ENCODE measurements at places on chromosomes 7 and 10.
A peak's percentile ranks its signal among the peaks of the same experiment; 100 is the strongest.

DNA sequence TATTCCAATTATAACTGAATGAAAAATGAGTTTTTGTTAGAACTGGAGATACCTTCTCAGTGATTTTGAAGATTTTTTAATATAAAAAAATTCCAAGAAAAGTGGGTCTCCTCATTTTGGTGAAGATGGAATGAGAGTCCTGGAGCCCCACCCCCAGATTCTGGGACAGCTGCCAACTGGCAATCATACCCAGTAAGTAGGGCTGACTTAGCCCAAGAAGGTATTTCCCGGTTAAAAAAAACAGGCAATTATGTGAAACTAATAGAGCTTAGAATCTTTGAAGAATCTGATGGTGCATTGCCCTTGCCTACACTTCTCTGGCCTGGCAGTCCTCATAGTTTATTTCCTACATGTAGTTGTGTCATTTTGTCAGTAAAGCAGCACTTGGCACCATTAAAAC, 52.8 kb upstream of the VWDE start:
- DNase-seq: no peak

DNA sequence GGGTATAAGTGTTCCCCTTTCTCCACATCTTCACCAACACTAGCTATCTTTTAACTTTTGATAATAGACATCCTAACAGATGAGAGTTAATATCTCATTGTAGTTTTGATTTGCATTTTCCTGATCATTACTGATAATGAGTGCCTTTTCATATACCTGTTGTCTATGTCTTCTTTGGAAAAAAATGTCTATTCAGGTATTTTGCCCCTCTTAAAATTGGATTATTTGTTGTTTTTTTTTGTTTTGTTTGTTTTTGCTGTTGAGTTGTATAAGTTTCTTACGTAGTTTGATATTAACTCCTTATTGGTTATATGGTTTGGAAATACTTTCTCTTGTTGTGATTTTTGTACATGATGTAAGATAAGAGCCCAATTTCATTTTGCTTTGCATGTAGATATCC, 214.7 kb downstream of the MALRD1 start:
- DNase-seq: no peak

- peak; percentile 79 for DNase-seq
These were observed 717 bp downstream of the CNPY4 start for GRCh38 chr7:100119970-100120732.

GRCh38 chr10:115572740-115573455, 479.7 kb downstream of the ATRNL1 start:
- no peak for DNase-seq

DNA sequence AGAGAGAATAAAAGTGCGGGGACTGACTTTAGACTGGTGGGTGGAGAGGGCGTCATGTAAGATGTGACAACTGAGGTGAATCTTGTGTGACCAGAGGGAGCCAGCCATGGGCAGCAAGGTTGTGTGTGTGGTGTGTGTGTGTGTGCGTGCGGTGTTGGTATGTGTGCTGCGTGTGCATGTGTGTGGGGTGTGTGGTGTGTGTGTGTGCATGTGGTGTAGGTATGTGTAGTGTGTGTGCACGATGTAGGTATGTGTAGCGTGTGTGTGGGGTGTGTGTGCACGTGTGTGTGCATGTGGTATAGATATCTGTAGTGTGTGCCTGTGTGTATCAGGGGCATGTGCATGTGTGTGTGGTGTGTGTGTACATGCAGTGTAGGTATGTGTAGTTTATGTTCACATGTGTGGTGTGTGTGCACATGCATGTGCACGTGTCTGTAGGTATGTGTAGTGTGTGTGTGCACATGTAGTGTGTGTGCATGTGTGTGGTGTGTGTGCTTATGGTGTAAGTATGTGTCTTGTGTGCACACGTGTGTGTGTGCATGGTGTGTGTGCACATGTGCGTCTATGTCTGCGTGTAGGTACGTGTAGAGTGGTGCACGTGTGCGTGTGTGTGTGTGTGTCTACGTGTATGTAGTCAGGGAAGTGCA, 312.3 kb upstream of the MKI67 start:
- no peak for DNase-seq

Data from stimulated activated CD8-positive, alpha-beta memory T cell treated with anti-CD3 and anti-CD28 coated beads, Interleukin-4, amount 100 ng/mL, for 48 hours (primary cell).